Heart left ventricle (tissue), 16 donors: ENCODE measurements at places on chromosomes 12 and 14.

- peak; percentile 37 for DNase-seq
Observed at GRCh38 chr12:132608231-132609171, 1.9 kb downstream of the LRCOL1 start.

GRCh38 chr12:3135522-3136461 lies 58.6 kb downstream of the TSPAN9 start:
- DNase-seq, result no peak

- DNase-seq, result no peak
Observed at GRCh38 chr14:55347040-55347439, 64.6 kb downstream of the ATG14 start.

DNA sequence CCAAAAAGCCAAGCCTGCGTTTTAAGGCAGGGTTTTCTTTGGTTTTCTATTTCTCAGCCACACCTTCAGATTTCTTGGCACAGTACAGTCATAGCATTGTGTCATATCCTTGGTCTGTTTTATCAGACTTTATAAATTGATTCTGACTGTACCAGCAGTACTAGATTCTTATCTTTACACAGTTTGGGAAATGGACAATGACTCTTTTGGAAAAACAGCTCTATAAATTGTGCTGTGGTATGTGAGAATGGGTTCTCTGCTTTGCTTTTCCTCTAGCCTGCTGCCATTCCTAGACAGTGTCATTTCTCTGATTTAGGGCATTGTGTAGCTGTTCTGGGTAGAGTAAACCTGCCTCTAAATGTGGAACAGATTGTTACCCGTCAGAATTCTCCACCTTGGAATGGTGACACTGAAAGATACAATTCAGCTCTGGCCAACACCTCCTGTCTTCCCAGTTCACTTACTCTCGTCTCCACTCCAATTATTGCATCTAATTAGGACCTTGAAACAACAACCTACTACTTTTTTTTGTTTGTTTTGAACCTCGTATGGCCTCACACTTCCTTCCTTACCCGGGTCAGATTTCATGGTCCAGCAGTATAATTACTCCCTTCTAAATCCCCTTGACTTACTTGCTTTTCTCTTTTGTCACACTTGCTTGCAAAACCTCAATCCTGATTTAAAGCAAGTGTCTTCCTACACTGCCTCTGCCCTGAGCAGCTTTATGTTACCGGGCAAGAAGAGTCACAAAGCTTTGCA lies 226.3 kb downstream of the ERC1 start:
- DNase-seq, result no peak

DNA sequence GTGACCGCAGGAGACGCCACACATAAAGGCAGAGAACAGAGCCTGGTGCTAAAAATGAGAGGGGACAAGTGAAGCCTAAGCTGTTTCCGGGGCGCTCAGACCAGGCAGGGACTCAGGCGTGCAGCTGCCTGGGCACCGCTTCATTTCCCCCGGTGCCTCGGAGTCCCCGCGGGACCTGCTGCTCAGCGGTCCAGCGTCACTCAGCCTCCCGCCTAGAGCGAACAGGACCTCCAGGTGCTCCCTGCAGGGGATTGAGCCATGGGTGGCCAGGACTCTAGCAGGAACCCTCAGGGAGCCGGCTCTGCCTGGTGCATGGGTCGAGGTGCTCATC lies 31.0 kb downstream of the CCDC85C start:
- no peak for DNase-seq

GRCh38 chr12:99131751-99132199 lies 486.7 kb downstream of the APAF1 start:
- peak; percentile 54 for DNase-seq

DNA sequence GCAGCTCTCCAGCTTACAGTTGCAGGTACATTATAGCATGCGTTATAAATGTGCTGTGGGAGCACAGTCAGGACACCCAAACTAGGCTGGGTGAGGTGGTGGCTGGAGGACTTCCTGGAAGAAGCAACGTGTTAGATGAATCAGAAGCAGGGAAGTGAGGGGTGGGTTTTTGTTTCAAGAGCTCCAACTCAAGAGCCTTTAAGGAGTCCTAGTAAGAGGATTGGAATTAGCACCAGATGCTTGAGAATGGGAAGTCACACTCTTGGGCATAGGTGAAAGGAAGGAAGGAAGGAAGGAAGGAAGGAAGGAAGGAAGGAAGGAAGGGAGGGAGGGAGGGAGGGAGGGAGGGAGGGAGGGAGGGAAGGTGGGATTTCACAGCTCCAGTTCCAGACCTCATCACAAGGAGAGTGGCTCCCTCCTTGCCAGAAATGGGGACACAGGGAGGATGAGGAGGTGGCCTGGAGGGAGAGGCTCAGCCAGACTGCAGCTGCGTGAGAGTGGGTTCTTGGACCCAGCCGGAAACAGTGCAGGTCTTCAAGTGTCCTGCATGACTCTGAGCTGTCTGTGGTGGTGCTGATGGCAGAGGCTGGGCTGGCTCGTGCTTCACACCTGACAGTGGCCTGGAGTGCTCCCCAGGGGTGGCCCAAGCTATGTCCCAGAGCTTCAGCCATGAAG lies 115.7 kb upstream of the GSC start:
- no peak for DNase-seq

GRCh38 chr12:83473408-83474095 lies 786.8 kb downstream of the TMTC2 start:
- DNase-seq, result no peak

GRCh38 chr14:89833120-89833532 lies 121.4 kb downstream of the EFCAB11 start:
- DNase-seq, result no peak

DNA sequence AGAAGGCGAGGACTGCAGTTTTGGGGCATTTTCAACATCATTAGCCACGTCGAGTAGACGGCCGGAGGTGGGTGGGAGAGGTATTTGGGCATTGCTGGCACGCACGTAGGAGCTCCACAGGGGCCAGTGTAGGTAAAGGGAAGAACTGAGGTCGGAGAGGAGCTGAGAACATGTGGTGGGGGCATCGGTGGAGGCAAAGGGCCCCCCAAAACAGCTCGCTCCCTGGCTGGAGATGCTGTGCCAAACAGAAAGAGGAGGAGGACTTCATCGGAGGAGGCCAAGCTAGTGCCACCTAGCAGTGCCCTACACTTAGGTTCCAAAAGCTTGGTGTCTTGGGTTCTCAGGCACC lies 52.0 kb upstream of the PPP2R5C start:
- no peak for DNase-seq

DNA sequence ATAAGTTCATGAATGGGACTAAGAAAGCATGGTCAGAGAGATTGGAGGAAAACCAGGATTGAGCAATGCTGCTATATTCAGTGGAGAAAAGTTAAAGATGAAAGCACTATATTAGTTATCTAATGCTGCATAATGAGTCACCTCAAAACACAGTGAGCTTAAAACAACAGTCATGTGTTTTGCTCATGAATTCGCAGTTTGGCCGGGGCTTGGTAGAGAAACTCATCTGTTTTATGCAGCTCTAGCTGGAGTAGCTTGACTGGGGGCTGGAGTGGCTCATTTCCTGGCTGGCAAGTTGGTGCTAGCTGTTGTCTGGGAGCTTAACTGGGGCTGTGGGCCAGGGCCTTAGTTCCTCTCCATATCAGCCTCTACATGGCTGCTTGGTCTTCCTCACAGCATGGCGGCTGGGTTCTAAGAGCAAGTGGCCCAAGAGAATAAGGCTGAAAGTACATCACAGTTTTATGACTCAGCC lies 90.1 kb downstream of the ADCK1 start:
- DNase-seq, result no peak

GRCh38 chr12:98737322-98737712 lies 92.2 kb downstream of the APAF1 start:
- no peak for DNase-seq

- DNase-seq, result no peak
Observed at GRCh38 chr12:25248137-25248536, 2.6 kb downstream of the KRAS start.

DNA sequence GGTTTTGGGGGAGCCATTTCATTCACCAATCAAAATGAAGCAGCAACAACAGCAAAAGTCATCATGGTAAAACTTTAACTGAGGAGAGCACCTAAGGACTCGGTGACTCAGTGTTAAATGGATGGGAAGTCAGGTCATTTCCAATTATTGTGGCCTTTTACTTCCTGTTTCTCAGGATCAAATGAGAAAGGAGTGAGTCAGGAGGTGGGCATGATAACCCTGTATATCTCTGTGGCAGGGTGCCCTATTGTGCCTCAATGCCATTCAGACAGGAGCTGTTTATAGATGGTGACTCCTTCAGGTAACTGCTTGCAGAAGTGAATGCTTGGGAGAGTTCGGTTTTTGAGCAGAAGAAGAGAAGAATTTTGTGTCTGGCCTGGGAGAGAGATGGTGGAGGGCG lies 135.5 kb upstream of the CPM start:
- DNase-seq, result no peak
